ENCODE measurements at places on chromosomes 1 and 21.

GRCh38 chr21:33290441-33290840, 24.3 kb downstream of the IL10RB start:
- DNase-seq = no peak

DNA sequence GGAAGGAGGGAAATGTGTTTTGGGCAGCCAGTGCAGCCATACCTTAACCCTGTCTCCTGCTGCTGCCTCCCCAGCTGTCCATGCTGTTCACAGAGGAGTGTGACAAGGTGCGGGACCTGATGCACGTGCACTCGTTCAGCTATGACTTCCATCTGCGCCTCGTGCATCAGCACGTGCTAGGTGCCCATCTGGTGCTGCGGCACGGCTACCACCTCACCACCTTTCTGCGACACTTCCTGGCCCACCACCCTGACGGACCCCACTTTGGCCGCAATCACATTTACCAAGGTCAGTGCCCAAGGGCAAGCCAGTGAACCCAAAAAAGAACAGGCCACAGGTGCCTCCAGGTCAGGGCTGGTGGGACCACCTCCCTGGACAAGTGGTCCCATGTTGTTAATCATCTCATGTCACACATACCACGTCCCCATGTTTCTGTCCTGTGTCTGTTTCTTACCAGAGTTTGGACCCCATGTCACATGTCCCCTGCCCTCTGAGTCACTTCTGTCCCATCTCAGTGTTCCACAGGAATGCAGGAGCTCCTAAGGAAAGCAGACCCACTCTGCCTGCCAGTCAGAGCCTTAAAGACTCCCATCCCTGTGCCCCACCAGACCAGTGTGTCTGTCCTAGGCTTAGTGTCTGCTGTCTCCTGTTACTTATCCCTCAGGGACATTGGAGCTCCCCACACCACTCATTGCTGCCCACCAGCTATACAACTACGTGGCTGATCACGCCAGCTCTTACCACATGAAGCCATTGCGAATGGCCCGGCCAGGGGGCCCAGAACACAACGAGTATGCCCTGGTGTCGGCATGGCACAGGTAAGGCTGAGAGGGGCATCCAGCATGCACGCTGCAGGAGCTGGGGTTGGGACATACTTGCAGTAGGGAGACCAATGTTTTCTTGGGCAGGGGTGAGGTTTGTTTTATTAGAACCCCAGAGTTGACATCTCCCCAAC, 6.6 kb downstream of the HYI start:
- no peak for DNase-seq

GRCh38 chr1:221204055-221204833, 325.0 kb downstream of the HLX start:
- no peak for DNase-seq

DNA sequence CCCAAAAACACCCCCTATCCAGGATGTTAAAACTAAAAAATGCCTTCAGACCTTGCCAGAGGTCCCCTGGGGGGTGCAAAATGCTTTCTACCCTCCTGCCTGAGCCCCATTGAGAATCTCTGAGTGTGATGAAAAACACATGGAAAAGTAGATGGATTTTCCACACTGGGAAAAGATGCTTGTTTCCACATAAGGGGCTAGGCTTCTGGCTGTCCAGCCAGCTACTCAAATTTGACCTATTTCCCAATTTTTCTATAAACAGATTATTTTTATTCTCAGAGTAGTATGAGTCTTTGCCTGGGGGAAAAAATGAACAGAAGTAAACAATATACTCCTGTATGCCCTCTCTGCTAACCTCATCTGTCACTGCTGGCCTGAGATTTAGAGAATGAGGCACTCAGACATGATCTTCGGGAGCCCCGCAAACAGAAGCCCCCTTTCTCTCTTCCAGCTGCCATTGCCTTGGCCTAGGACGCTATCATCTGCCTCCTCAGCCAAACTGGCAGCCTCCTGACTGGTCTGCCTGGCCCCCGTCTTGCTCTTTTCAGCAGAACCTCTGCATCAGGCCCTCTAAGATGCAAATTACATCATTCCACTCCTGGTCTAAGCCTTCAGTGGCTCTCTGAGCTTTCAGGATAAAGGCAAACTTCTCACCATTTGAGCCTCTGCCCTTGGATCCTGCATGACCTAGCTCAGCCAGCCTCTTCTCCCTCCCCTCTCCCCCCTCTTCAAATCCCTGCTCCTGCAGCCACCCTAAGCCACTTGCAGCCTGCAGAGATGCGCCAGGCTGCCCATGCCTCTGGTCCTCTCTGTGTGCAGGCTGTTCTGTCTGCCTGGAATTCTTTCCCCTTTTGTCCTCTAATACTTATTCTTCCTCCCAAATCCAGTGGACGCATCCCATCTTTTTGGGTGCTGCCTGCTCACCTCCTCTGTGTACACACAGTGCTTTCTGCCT, 39.7 kb upstream of the TMEM125 start:
- no peak for DNase-seq

DNA sequence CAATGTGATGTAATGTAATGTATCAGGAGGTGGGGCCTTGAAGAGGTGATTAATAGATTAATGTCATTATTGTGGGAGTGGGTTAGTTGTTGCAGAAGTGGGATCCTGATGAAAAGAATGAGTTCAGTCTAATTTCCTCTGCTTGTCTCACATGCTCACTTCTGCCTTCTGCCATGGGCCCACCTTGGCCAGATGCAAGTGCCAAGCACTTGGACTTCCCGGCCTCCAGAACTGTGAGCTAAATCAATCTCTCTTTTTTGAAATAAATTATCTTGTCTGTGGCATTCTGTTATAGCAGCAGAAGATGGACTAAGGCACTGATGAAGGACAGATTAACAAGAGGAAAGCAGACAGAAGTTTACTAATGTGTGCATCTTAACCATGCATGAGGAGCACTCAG, 123.9 kb downstream of the ETS2 start:
- no peak for DNase-seq

- no peak for DNase-seq
These were observed 192.0 kb downstream of the SDCCAG8 start for GRCh38 chr1:243447844-243448243.
